ENCODE measurements at places on chromosomes 2 and 18.
A peak's percentile ranks its signal among the peaks of the same experiment; 100 is the strongest.

GRCh38 chr2:237636578-237636977, 9.2 kb downstream of the LRRFIP1 start:
- no peak for DNase-seq

- DNase-seq, result no peak
These were observed 1051.3 kb upstream of the NRXN1 start for GRCh38 chr2:52083214-52083613.

GRCh38 chr2:128414946-128415778, 96.5 kb upstream of the HS6ST1 start:
- peak; percentile 1 for DNase-seq

DNA sequence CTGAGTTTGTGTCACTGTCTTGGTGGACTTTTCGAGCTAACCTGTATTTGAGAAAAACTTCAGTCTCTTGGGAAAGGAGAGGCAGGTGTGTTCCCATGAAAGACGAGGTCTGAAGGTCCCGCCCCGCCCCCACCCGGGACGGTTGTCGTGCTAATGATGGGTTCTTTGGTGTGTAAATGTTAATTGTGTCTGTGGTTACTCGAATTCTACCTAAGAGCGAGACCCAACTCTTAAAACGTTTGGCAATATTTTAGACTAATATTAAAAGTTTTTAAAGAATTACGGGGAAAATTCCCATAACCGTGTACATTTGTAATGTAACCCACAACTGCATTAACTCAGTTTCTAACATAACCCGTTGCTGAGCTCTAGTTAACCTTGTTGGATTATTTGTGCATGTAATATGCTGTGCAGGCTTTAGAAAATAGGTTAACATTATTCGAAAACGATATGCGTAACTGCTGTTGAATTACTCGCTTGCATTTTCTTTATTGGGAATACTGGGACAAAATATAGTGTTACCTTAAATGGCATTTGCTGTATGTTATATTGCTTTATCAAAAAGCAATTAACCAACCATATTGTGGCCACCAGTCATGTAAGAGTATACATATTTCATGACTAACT, 833 bp downstream of the EPB41L5 start:
- no peak for DNase-seq

GRCh38 chr2:231780123-231780908, 766 bp downstream of the PDE6D start:
- DNase-seq, result peak; percentile 39

- DNase-seq, result no peak
These were observed 41.1 kb downstream of the PLEKHB2 start for GRCh38 chr2:131146231-131146630.

DNA sequence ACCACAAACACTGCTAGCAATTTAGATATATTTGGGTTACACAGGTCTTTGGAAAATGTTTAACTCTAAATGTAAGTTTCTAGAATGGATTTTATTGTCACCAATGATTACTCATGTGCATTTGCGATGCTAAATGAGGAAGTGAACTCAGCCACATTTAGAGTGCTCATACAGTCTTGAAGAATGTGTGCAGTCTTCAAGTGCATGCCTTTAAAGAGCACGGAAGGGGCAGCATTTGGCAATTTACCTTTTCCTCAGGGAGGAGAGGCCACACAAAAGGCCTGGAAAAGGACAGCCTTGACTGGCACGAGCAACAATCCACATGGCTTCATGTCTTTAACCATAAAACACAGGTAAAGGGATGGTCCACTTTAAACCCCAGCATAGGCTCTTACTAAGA, 78.5 kb upstream of the STK17B start:
- DNase-seq, result no peak

DNA sequence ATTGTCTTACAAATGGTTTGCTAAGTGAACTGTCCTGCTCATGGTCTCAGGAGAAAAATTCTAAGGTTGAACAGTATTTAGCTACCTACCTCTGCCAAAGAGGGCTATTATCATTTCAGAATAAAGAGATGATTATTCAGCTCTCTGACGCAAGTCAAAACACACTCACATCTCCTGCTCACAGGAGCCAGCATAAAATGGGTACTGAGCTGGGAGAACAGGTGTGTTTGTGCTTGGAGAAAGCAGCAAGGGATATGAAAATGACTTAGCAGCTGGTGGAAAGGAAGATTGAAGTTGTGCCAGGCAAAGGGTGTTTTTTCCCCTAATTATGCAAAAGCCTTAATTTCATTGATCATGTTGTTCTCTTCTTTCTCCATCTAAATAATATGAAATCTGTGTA, 47.3 kb upstream of the TANK start:
- no peak for DNase-seq

DNA sequence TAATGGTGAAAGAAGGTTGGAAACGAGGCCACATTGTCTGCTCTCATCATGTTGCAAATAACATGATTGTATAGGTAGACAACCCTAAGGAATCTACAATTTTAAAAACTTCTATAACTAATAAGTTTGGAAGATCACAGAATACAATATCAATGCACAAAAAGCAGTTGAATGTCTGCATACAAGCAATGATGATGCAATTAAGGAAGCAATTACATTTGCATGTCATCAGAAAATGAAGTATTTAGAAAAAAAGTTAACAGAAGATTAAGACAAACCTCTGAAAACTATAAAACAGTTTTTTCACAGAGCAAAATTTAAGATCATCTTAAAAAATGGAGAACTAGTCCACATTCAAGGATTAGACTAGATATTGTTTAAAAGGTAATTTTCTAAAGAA, 181.1 kb downstream of the METTL4 start:
- no peak for DNase-seq

DNA sequence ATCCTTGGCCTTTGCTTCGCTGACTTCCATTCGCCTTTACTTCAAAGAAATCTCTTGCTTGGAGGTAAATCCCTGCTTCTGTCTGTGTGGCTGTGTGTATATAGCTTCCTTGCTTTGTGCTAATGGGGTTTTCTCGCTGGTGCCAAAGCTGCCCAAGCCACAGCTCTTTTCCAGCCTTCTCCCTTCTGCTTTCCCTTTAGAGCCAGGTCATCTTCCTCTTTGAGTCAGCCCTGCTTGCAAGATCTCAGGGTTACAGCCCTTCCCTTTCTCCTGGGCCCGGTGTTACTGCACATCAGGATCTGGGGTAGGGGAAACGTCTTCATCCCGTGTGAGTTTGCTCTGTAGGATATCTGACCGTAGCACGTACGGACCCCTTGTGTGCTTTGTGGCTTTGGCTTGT, 19.1 kb downstream of the EIF4E2 start:
- DNase-seq, result no peak

GRCh38 chr2:12106440-12107080, 360.1 kb downstream of the LPIN1 start:
- peak; percentile 80 for DNase-seq

GRCh38 chr2:170365686-170366085, 187.7 kb downstream of the MYO3B start:
- DNase-seq, result no peak

GRCh38 chr2:29388071-29388470, 272.9 kb downstream of the CLIP4 start:
- DNase-seq, result no peak

DNA sequence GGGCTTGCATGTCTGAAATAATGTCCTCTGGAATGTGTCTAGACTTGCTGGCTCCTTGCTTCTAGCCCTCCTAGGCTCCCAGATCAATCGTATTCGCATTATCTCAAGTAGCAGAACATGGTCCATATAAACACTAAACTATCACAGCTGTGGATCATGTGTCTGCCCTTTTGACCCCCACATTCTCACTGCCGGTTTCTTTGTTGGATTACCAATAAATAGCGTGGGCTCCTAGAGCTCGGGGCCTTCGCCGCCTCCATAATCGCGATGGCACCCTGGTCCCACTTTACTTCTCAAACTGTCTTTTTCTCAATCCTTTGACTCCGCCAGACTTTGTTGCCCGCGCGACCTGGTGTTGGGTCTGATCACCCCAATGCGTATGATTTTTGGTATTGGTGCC, 6.3 kb upstream of the SCYGR8 start:
- no peak for DNase-seq

GRCh38 chr2:61970807-61971556, 65.5 kb downstream of the COMMD1 start:
- DNase-seq, result no peak

DNA sequence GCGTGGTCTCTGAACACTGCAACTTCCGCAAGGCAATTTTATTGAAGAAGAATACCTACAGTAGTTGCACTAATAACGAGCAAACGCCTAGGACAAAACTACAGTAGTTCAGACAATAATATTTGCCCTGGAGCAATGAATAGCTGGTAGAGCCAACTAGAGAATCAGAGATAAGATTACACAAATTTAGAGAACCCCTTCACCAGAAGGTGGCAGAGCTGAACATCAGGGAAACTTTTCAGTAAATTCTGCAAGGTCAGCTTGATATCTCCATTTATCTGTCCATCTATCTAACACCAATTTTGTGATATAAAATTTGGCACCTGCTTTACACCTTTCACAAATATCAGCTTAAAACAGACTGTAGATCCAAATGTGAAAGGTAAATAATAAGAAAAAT, 43.8 kb downstream of the CDH19 start:
- no peak for DNase-seq

GRCh38 chr2:132936261-132936660, 266.3 kb upstream of the LYPD1 start:
- no peak for DNase-seq

DNA sequence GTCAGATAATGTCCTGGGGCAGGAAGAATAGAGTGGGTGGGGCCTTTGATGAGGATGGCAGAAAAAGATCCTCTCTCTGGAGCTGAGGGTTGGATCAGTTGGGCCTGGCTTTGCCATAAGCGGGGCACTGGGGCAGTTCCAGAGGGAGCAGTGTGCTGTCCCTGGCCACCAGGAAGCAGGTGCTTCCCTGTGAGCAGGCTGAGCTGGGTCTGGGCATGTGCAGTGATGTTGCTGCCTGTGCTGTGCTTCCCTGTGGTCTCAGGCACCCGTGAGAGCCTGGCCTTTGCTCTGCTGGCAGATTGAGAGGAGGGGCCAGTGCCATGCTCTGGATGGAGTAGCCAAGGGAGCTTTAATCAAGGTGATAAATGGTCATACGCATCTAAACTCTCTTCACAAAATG, 14.6 kb upstream of the NPPC start:
- DNase-seq, result no peak

DNA sequence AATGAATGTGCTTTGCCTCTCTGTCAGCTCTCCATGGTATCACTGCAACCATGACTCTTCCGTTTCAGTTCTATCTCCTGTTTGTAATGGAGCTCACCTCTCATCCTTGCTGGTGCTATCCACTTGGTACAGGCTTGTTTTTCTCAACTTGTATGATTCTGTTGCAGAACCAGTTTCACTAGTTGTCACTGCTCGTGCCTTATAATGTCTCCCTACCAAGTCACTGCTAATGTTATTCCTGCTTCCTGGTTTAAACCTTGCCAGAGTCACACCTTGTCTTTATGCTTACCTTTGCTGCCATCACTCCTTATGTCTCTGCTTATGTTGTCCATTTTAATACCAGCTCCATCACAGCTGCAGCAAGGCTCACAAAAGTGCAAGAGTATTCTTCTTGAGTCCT, 1191.0 kb upstream of the LRRTM1 start:
- no peak for DNase-seq

GRCh38 chr2:55888936-55889335, 34.6 kb downstream of the EFEMP1 start:
- DNase-seq, result no peak

- DNase-seq, result no peak
These were observed 110.7 kb upstream of the ZEB2 start for GRCh38 chr2:144630459-144631215.

- no peak for DNase-seq
These were observed 54.5 kb downstream of the MEIS1 start for GRCh38 chr2:66489436-66489835.

GRCh38 chr2:149894760-149895159, 307.2 kb upstream of the MMADHC start:
- no peak for DNase-seq

DNA sequence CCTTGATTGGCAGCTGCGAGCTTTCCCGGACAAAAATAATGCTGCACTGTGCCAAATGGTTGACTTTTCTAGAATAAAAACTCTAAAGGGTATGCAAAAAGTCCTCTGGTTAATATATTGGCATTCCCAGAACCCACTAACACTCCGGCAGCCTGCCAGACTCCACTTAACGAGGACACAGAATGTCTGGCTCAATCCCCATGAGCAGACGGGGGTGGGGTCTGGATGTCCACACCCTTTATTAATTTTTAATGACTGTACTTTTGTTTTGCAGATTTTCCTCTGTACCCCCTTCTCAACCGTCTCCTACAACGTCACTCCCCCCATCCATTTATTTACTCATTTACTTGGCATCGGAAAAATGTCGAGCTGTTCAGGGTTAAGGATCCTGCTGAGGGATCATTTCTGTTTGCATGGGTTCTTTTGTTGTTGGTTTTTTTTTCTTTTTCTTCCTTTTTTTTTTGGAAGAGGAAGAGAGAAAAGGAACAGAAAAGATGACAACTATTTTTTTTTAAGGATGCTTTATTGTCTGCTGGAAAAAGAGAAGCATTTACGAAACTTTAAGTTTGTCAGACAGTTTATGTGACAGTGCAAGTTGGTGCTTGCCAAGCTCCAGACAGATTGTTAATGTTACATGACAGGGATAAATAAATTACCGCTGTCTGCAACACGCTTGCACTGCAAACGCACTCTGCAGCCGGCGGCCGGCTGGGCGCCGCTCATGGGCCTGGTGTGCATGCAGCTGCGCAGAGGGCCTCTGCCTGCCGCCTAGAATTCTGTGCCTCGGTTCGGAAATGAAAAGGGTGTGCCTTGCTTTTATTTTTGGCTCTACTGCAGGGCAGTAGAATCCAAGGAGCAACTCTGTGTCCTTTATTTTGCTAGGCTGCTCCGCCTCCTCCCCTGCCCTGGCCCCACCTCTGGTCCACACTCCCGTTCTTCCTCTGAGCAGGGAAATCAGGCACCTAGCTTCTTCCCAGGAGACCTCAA, 3.6 kb downstream of the LDLRAD4 start:
- peak; percentile 88 for DNase-seq

DNA sequence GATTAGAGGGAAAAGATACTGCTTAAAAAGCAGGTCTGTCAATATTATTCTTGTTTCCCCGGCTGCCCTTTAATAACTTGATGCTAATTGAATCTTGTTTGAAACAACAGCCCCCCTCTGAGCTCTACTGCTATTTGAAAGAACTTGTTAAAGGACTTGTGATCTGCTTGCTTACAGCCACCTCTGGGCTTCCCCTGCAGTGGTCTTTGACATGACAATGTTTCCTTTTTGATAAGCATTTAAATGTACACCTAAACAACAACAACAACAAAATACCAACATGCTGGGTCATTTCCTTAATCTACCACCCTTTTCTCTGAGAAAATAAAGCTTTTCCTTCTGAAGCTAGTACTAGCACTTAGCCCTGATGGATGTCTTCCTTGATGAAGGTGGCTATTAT, 3.9 kb downstream of the HOXD1 start:
- DNase-seq, result no peak

DNA sequence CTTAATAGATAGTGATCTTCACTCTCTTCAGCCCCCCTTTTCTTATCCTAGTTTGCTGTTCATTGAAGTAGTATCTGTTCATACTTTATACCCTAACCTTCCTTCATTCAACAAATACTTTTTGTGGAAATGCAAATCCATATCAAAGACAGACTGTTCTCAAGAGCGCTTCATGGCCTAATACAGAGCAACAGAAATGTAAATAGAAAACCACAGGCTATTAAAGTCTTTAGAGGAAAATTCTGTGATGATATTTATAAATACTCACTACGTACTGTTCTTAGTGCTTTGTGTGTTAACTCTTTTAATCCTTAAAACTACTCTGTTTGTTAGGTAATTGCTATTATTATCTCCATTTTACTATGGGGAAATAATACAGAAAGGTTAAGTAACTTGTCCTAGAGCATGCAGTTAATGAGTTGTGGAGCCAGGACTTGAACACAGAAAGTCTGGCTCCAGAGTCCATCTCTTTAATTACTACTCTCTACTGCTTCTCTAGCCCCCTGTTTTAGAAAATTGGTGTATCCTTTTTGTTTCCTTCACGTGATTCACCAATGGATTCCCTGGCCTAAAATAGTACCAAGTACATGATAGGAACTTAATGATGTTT, 2.9 kb downstream of the MDH1 start:
- DNase-seq, result no peak
